ENCODE measurements at places on chromosomes 2 and 18. TPM values are rescaled to one million over a fixed set of nuclear protein-coding genes. Genes with fewer than 3 reads are reported as not detected.

Gene CCDC93
- total RNA-seq, result 32.0 TPM

Gene ADGRF3
- not detected for total RNA-seq

Gene DES
- total RNA-seq, result 69.3 TPM

Gene MYCN
- not detected for total RNA-seq

Gene GPR35
- total RNA-seq, result 1.2 TPM

Gene TUBA3D
- total RNA-seq, result not detected

Gene FOXD4L1
- total RNA-seq, result 0.17 TPM

Gene TCF7L1
- 0.83 TPM for total RNA-seq

Gene ATP9B
- total RNA-seq, result 28.0 TPM

Gene TUBA4A
- 7.7 TPM for total RNA-seq

Gene TEKT4
- not detected for total RNA-seq

Gene STON1
- 12.1 TPM for total RNA-seq

Gene GAREM1
- total RNA-seq, result 1.5 TPM

Gene DYNAP
- not detected for total RNA-seq

Gene MARCHF4
- 0.26 TPM for total RNA-seq

Gene DPYSL5
- total RNA-seq, result not detected

- H3K27me3 ChIP-seq, result no peaks in the 10 kb centered on the region
- no peaks in the 10 kb centered on the region for H3K4me1 ChIP-seq
- no peak for DNase-seq
- no peak overlapping the region for H3K27ac ChIP-seq
- no peak overlapping the region for H3K4me3 ChIP-seq
These were observed 49.9 kb downstream of the TCF7L1 start for GRCh38 chr2:85183076-85183475.

- peaks cover 2% of the 10 kb centered on the region for H3K4me1 ChIP-seq
- no peak overlapping the region for H3K4me3 ChIP-seq
- H3K36me3 ChIP-seq, result no peaks in the 10 kb centered on the region
- H3K27ac ChIP-seq, result no peak overlapping the region
These were observed 65.4 kb downstream of the SDC1 start for GRCh38 chr2:20159411-20160070.

DNA sequence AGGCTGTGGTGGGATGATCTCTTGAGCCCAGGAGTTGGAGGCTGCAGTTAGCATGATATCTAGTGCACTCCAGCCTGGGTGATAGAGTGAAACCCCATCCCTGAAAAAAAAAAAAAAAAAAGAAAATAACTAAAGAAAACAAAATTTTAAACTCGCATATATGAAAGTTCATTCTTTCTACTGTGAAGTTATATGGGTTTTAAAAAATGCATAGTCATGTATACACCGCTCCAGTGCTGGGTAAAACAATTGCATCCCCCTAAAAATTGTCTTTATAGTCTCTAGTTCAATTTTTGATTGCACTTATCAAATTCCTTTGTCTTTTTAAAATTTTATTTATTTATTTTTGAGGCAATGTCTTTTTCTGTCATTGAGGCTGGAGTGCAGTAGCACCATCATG, 65.0 kb upstream of the ACYP2 start:
- H3K4me1 ChIP-seq, result no peaks in the 10 kb centered on the region
- H3K27me3 ChIP-seq, result no peaks in the 10 kb centered on the region
- no peak overlapping the region for H3K27ac ChIP-seq
- no peak overlapping the region for H3K4me3 ChIP-seq

GRCh38 chr2:150020937-150021673, 433.5 kb upstream of the MMADHC start:
- no peak overlapping the region for H3K27ac ChIP-seq
- no peak for DNase-seq

DNA sequence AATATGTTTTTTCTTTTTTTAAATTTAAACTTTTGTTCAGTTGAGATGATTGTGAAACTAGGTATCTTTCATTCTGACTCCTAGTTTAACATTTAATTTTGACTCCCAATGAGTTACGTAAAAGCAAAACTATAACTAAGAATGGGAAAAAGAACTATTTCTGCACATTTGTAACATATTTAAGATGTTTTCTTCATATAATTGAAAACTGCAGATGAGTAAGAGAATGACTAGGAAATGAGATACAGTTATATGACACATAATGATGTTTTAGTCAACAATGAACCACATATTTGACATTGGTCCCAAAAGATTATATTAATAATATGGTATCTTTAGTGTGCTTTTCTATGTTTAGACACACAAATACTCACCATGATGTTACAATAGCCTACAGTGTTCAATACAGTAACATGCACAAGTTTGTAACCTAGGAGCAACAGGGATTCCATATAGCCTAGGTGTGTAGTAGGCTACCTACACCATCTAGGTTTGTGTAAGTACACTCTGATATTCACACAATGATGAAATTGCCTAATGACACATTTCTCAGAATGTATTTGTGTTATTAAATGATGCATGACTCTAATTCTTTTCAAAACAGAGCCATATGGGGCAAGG, 12.6 kb downstream of the ERMN start:
- H3K36me3 ChIP-seq, result no peaks in the 10 kb centered on the region
- no peak overlapping the region for H3K4me3 ChIP-seq

- peak; percentile 58 for DNase-seq
- no peaks in the 10 kb centered on the region for H3K36me3 ChIP-seq
- no peak overlapping the region for H3K4me3 ChIP-seq
- H3K27ac ChIP-seq, result no peak overlapping the region
- no peaks in the 10 kb centered on the region for H3K27me3 ChIP-seq
These were observed 540.4 kb upstream of the DSEL start for GRCh38 chr18:68056936-68057335.

DNA sequence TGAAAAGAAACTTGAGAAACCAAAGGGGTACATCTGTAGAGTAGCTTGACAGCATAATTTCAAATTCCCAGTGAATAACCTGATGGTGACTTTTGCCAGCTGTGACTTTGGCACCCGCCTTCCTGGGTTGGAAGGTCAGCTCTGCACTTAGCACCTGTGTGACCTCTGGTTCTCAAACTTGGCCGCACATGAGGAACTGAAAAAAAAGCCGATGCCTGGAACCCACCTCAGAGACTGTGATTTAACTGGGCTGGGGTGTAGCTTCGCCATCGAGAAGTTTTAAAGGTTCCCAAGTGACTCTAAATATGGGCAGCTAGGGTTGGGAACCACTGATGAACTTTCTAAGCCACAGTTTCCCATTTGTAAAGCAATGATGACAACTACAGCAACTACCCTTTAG, 6.5 kb downstream of the EFEMP1 start:
- no peak overlapping the region for H3K4me3 ChIP-seq
- no peaks in the 10 kb centered on the region for H3K27me3 ChIP-seq
- H3K4me1 ChIP-seq, result no peaks in the 10 kb centered on the region
- DNase-seq, result no peak

DNA sequence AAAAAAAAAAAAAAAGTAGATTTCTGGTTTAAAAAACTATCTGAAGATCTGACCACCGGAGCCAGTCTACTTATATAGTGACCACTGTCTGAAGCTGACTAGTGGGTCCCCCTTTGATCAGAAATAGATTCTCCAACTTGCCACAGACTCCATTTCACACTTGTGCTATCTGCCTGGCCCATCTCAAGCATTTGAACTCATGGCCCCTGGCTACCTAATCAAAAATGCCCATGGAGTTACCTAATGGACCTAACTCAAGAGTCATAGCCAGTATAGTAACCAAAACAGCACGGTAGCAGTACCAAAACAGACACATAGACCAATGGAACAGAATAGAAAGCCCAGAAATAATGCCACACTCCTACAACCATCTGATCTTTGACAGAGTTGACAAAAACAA, 17.0 kb upstream of the ATL2 start:
- no peak for DNase-seq
- H3K4me3 ChIP-seq, result no peak overlapping the region
- H3K36me3 ChIP-seq, result no peaks in the 10 kb centered on the region

DNA sequence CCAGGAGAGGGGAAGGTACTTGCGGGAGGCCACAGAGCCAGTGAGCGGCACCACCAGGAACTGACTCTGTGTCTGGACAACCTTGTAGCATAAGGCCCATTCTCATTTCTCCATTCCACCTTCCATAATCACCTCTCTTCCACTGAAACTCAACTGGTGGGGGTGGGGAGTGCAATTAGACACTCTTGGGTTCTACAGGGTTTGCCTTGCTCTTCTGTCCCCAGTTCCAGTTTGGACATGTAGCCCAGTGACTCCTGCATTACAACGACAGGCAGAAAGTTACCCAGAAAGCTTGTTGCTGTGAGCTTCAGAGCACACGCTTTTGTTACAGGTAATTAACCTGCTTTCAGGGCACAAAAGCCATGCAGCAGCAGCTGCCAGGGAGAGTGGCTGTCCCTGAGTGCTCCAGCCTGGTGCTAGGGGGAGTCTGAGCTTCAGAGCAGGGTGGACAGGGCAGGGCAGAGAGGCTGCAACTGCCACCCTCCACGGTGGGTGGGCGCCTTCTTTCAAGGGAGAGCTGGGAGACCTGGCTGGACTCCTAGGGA, 65.2 kb downstream of the COPS8 start:
- no peak for DNase-seq
- no peaks in the 10 kb centered on the region for H3K27me3 ChIP-seq
- H3K36me3 ChIP-seq, result no peaks in the 10 kb centered on the region
- peaks cover 10% of the 10 kb centered on the region for H3K4me1 ChIP-seq
- no peak overlapping the region for H3K27ac ChIP-seq
- H3K4me3 ChIP-seq, result no peak overlapping the region

DNA sequence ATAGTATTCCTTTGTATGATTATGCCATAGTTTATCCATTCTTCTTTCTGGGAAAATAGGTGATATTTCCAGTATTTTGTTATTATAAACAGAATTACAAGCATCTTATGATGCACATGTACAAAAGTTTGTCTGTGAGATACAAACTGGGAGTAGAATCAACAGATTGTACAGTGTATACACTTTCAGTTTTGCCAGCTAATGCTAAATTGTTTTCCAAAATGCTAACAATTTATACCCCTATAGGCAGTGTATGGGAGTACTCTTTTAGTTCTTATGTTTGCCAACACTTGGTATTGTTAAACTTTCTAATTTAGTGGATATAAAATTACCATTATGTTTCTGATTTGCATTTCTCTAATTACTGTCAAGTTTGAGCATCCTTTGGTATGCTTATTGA, 31.0 kb upstream of the TNFRSF11A start:
- H3K4me3 ChIP-seq, result no peak overlapping the region
- no peak overlapping the region for H3K27ac ChIP-seq
- peaks cover 1% of the 10 kb centered on the region for H3K36me3 ChIP-seq
- no peaks in the 10 kb centered on the region for H3K4me1 ChIP-seq
- DNase-seq, result no peak

GRCh38 chr2:39483534-39483933, 46.4 kb upstream of the MAP4K3 start:
- no peak for DNase-seq
- no peak overlapping the region for H3K27ac ChIP-seq
- H3K4me3 ChIP-seq, result no peak overlapping the region
- peaks cover 1% of the 10 kb centered on the region for H3K36me3 ChIP-seq
- H3K4me1 ChIP-seq, result peaks cover 6% of the 10 kb centered on the region

DNA sequence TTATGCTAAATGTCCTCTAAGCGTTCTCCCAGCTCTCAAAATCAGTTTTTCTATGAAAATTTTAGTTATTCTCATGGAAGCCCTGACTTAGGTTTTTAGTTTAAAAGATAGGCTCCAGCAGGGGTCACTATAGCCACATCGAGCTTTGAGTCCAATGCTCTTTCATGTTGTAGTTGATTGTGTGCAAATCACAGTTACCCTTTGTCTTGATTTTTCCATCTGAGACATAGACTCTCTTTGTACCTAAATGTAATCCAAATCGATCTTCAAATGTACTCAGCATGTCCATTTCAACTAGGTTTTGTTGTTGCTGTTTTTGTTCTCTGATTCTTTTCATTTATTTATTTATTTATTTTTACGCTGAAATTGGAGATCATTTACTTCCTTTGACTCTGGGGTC, 26.4 kb upstream of the MSTN start:
- no peaks in the 10 kb centered on the region for H3K36me3 ChIP-seq
- H3K27ac ChIP-seq, result no peak overlapping the region
- no peaks in the 10 kb centered on the region for H3K27me3 ChIP-seq
- H3K4me3 ChIP-seq, result no peak overlapping the region
- no peaks in the 10 kb centered on the region for H3K4me1 ChIP-seq

DNA sequence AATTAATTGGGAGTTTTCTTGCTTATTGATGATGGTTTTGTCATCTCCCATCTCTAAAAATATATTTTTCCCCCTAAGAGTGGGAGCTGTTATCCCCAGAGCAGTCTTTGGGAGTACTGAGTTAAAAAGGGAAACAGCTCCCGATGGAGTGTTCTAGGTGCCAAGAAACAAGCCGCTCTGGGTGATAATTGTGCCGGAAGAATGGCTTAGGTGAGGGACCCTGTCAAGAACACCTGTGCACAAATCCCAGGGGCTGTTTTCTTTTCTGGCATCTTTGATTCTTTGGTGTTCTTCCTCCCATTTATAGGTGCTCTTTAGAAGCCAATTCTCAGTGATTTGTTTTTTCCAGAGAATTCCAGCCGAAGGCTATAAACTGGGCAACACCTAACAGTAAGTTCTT, 1.4 kb upstream of the CAPN13 start:
- H3K27ac ChIP-seq, result no peak overlapping the region
- H3K4me3 ChIP-seq, result no peak overlapping the region
- DNase-seq, result no peak
- no peaks in the 10 kb centered on the region for H3K36me3 ChIP-seq

DNA sequence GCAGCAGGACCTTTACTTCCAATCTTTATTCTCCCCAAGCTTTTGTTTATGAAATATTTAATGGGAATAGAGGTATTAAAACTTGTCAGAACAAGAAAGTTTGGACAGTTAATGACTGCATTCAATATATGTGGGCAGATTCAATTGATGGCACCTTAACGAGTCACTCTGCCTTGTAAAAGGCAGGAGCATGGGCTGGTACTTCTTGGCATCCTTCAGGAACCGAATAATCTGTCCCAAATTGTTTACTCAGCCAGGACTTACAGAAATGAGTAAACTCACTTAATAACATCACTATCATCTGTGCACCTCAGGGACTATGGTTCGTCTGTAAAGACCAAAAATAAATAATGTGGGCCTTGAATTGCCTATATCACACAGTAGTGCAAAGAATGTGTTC, 1280.3 kb upstream of the TMEFF2 start:
- H3K4me1 ChIP-seq, result no peaks in the 10 kb centered on the region
- DNase-seq, result no peak
- H3K4me3 ChIP-seq, result no peak overlapping the region
- no peaks in the 10 kb centered on the region for H3K27me3 ChIP-seq
- no peaks in the 10 kb centered on the region for H3K36me3 ChIP-seq

- H3K27me3 ChIP-seq, result no peaks in the 10 kb centered on the region
- H3K4me3 ChIP-seq, result no peak overlapping the region
- H3K27ac ChIP-seq, result peak overlapping the region; percentile 43
- DNase-seq, result peak; percentile 33
- H3K4me1 ChIP-seq, result peaks cover 2% of the 10 kb centered on the region
- no peaks in the 10 kb centered on the region for H3K36me3 ChIP-seq
These were observed 72.2 kb upstream of the DYNC1I2 start for GRCh38 chr2:171615069-171615468.
